CD8-positive, alpha-beta memory T cell (primary cell): ENCODE measurements at places on chromosomes 4 and X.
A peak's percentile ranks its signal among the peaks of the same experiment; 100 is the strongest.

GRCh38 chrX:45851434-45851991 is 650.8 kb upstream of the DIPK2B start:
- DNase-seq, result peak; percentile 24

- DNase-seq, result no peak
Observed at GRCh38 chr4:114249976-114250375, 270.5 kb upstream of the ARSJ start.

DNA sequence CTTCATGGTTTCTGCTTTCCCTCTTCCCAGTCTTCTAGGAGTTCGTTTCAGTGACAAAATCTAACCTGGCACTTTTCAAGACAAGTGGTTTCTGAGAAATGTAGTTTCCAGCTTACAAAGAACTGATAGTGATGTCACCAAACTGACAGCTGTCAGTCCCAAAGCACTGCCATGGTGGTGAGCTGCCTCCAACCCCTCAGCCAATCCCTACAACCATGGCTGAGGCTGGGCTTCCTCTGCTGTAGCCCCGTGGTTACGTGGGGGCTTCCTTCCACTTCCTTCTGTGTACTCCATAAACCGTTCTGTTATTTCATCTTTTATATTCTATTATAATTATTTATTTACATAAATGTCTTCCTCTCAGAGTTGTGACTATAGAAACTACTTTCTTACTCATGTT is 198.6 kb upstream of the AGA start:
- no peak for DNase-seq

DNA sequence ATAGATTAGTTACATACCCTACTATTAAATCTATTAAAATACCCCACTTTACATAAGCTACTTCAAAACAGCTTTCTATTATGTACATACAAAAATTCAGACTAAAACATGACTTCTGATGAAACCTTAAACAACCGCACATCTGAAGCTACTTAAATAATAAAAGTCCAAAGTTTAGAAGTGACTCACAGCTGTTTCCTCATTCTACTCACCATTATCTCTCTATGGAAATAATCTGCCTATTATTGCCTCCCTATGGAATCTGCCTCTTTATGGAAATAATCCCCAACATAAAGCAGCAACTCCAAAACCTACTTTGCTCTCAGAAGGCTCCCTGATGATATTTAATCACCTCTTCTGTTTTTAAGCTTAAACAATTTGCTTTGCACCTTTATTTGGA is 15.7 kb upstream of the BANK1 start:
- no peak for DNase-seq

GRCh38 chrX:103825881-103826280 is 6.2 kb downstream of the RAB9B start:
- no peak for DNase-seq

- no peak for DNase-seq
Observed at GRCh38 chr4:138078253-138078652, 163.9 kb downstream of the SLC7A11 start.

DNA sequence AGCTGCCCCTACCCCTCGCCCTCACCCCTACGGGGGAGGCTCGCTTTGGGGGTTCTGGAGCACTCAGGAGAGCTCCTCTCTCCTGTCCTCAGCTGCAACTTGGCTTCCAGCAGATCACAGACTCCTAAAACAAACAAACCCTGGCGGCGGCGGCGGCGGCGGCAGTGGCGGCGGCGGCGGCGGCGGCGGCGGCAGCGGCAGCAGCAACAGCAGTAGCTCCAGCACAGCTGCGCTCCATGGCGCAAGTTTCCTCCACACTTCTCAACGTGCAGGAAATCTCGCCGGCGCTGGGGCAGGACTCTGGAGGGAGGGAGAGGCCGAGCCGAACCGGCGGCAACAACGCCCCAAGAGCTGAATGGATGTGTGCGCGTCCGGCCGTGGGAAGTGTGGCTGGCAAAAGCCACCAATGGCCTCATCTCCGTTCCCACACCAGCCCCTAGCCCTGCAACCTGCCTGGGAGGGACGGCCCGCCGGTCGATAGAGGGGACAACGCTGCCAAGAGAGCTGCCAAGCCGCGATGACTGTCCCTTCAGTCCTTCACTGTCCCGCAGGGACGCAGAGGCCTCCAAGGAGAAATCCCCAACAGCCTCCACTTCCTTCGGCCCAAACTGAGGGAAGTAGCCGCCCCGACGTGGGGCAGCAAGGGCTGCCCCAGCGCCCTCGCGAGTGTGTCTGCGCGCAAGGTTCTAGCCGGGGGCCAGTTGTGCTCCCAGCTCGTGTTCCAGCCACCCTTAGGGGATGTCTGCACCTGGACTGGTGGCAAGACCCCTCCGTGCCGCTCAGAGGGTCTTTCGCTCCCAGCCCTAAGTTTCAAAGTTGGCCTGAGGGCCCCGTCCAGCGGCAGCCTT is 775 bp downstream of the SHROOM4 start:
- DNase-seq, result no peak

DNA sequence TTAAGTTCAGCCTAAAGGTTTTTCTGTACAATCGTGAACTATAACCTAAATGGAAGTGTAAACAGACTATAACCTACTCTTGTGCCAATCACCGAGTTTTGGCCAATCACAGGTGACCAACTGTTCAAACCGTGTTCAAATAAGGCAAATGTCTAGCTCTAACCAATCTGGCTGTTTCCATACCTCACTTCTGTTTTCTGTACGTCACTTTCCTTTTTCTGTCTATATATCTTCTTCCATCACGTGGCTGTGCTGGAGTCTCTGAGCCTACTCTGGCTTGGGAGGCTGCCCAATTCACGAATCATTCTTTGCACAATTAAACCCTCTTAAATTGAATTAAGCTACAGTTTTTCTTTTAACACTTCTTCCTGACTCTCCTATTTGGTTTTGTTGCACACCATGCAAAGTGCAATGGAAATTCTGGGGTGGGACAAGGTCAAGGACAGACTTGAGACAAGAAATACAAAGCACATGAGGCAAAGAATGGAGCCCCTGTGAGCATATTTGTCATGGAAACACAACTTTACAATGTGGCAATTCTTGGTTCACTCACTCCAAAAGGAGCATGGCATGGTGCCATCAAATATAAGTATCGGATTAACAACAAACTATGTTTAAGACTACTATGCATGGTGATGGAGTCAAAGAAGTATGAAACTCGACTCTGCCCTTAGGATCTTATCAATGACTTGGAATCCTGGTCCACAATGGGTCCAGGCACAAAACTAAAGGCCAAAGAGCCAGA is 115.7 kb upstream of the FAM9B start:
- no peak for DNase-seq

- no peak for DNase-seq
Observed at GRCh38 chr4:40363382-40363920, 28.3 kb downstream of the CHRNA9 start.

DNA sequence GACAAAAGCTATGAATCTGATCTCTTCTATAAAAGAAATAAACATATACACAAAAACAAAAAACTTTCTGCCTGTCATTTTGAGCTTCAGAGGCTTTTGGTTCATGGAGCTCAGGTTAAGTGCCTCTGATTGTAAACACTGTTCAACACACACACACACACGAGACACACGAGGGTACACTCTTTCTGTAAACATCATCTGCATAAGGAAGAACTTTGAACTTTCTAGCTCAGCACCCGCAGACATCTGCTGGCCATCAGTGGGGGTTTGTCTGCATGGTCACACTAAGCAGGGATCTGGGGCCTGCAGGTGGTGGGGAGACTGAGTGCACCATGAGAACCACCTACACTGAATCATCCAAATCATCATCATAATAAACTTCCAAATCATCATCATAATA is 54.9 kb downstream of the STX18 start:
- DNase-seq, result no peak

- DNase-seq, result no peak
Observed at GRCh38 chrX:104334971-104335370, 80.2 kb upstream of the ESX1 start.

DNA sequence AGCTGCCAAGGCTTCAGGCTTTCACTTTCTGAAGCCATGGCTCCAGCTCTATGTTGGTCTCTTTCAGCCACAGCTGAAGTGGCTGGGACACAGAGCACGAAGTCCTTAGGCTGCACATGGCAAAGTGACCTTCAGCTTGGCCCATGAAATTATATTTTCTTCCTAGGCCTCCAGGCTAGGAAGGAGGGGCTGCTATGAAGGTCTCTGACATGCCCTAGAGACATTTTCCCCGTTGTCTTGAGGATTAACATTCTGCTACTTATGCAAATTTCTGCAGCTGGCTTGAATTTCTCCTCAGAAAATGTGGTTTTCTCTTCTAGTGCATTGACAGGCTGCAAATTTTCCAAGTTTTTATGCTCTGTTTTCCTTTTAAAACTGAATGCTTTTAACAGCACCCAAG is 99.8 kb upstream of the KCNIP4 start:
- DNase-seq, result no peak

DNA sequence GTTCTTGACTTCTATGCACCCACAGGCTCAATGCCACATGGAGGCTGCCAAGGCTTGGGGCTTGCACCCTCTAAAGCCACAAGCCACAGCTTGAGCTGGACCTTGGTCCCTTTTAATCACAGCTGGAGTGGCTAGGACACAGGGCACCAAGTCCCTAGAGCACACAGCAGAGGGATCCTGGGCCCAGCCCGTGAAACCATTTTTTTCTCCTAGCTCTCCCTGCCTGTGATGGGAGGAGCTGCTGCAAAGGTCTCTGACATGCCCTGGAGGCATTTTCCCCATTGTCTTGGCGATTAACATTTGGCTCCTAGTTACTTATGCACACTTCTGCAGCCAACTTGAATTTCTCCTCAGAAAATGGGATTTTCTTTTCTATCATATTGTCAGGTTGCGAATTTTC is 410.9 kb downstream of the GRID2 start:
- no peak for DNase-seq
